ENCODE measurements at places on chromosomes 2 and 18.

DNA sequence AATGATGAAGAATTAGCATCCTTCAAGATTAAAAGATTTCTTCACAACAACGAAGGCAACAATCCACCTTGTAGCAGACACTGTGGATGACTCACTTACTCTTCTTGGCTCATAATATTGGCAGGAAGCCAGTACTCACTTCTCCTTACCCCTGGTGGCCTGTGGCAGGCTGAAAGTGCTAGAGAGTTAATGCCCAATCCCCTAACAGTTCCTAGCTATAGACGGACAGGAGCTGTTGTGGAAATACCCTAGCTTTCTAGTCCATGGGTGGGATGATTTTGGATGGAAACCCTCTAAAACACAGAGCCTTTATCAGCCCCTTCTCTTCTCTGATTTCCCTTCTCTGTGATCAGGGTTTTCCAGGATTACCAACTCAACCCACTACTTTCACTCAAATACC, 128.6 kb upstream of the NYAP2 start:
- DNase-seq, result no peak

GRCh38 chr2:168157070-168157469, 90.3 kb downstream of the STK39 start:
- DNase-seq, result no peak

DNA sequence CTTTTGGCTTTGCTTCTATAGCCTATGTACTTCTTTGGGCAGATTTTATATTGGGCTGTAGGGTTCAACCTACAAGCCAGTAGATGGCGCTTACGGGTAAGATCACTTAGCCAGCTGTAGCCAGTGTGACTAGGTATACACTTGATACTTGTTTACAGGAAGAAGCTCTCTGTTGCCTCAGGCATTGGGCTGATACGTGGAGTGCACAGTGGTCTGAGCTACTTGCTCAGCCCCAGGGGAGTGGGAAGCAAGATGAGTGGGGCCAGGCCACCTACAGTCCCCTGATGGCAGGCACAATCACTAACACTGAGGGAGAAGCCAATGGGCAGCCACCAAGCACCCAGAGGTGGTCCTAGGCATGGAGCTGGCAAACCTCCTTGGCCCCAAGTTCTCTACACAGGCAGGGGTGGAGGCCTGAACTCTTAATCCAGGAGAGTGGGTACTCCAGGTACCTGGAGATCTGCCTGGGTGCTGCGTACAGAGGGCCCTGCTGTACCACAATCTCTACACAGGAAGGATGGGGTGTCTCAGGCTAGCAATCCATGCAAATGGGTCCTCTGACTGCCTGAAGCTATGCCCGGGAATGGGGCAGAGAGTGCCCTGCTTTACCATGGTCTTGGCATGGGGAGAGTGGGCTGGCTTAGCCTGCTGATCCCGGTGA, 122.2 kb downstream of the NCOA1 start:
- no peak for DNase-seq

DNA sequence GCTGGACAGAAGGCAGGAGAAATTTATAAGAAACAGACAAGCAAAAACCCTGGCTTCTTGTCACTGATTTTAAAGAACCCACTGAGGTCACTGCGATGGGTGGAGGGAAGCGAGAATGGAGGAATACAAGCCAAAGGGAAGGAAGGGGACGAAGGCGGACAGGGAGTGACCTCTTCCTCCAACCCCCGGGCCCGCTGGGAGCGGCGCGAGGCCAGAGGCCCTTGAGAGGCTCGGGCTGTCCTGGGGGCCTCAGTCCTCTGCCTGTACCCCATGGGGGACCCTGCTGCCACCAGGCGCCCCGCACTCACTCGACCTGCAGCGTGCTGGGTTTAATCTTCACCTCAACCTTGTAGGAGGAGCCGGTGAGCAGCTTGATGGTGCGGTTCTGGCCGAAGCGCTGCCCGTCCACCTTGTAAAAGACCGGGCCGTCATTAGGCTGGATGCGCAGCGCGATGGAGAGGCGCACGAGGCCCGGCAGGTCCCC, 793 bp downstream of the CNRIP1 start:
- no peak for DNase-seq

DNA sequence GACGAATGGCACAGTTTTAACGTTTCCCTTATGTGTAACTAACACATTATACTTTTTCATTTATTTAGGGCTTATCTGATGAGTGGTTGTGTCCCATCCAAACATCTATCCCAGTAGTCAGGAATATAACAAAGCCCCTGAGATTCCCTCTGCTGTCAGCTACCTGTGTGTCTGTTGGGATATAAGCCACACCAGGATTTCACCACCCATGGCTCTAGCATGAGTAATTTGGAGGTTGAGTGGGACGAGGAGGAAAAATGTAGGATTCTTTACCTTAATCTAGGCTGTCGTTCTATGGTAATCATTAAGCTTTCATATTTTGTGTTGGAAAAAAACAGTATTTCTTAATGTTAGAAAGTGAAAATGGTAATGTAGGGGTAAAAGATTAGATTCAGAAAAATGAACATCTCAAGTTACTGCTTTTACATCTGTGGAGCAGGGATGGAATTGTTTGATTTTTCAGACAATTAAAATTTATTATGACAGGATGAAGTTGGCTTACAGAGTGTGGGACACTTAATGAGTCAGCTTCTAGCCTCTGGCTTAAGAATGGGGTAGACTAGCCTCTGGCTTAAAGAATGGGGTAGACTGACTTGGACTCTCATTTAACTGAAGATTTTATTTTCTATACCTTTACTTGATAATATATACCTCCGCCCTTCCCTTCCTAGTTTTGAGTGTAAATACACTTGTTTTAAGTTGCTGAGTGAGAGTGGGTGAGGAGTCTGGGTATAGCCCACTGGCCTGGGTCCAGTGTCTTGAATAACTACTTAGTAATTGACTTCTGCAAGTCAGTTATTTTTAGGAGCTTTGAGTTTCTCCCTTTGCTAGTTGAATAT, 88.5 kb upstream of the RANBP2 start:
- no peak for DNase-seq

DNA sequence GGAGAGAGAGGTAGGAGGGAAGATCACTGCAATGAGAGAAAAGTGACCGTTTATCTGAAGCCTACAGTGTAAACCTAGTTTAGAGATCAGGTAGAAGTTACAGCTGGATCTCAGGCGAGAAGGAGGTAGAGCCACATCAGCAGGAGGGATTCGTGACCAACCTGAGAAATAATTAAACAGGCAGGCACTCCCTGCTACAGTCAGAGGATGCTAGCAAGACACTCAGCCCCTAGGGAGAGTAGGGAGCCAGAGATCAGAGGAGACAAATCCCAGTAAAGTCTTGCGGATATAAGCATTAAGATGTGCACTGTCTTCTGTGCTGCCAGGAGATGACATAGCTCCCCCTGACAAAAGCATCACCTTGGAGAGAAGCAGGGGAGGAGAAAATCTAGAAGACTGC, 629.1 kb upstream of the SLC39A10 start:
- no peak for DNase-seq

- DNase-seq, result no peak
Measured at GRCh38 chr2:3289526-3289925, 88.1 kb downstream of the EIPR1 start.

- no peak for DNase-seq
Measured at GRCh38 chr18:13580351-13580750, 146.0 kb downstream of the FAM210A start.

DNA sequence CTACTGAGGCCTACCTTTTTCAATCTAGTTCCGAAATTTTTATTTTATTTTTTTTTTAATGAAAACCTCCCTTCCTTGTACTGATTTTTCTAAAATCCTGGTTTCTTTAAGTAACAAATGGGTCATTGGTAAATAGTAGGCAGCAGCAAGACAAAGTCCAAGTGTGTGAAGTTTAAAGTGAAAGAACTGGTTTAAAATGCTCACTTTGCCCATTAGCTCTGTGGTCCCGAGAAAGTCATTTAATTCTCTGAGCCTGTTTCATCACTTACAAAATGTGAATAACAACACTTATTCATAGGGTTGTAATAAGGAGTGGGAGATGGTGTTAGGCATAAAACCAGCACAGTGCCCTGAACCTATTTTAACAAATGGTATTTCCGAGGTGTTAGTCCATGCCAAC, 426.2 kb downstream of the ERBB4 start:
- no peak for DNase-seq
